Dermis lymphatic vessel endothelial cell (primary cell): ENCODE measurements at places on chromosomes 7 and 10. TPM values are rescaled to one million over a fixed set of nuclear protein-coding genes. Genes with fewer than 3 reads are reported as not detected.

Gene METTL27
- total RNA-seq: 4.4 and 6.2 TPM in 2 replicates

Gene MYH16
- total RNA-seq: not detected in 2 replicates

Gene PRXL2A
- total RNA-seq: 241 and 263 TPM in 2 replicates

Gene SLC13A4
- total RNA-seq: not detected in 2 replicates

Gene NUTM2E
- not detected in 2 replicates for total RNA-seq

Gene LRRC61
- 1.5 and 4.8 TPM in 2 replicates for total RNA-seq
